ENCODE measurements at places on chromosomes 3 and 15. TPM values are rescaled to one million over a fixed set of nuclear protein-coding genes. Genes with fewer than 3 reads are reported as not detected.

UBAP1L gene
- 19.9 TPM for total RNA-seq

DNA sequence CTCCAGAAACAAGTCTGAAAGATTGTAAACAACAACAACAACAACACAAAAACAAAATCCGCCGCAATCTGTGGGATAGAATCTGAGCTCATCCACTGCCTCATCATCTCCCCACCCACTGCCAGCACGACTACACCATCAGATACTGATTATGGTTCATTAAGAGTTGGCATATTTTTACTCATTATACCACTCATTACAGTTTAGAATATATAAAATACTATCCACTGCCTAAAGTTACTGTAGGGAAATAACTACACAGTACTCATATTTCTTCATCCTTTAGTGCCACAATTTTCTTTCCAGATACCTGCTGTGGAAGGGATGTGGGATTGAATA is 152.5 kb upstream of the PEX5L start:
- DNase-seq: no peak

- DNase-seq: no peak
Measured at GRCh38 chr15:36110659-36110993, 468.8 kb upstream of the CDIN1 start.

- DNase-seq: no peak
Measured at GRCh38 chr15:74200412-74200815, 2.2 kb downstream of the STRA6 start.

- DNase-seq: no peak
Measured at GRCh38 chr3:154389861-154390260, 40.1 kb downstream of the GPR149 start.

- no peak for DNase-seq
Measured at GRCh38 chr3:103055021-103055520, 620.3 kb downstream of the ZPLD1 start.

- DNase-seq: no peak
Measured at GRCh38 chr3:190258634-190259033, 63.6 kb downstream of the CLDN1 start.

- no peak for DNase-seq
Measured at GRCh38 chr3:15505479-15506165, 15.9 kb downstream of the COLQ start.

GRCh38 chr3:189372243-189372642 is 200.5 kb downstream of the TPRG1 start:
- DNase-seq: no peak

FGF7 gene
- 0.12 TPM for total RNA-seq

GRCh38 chr15:50181201-50181968 is 611 bp upstream of the SLC27A2 start:
- DNase-seq: no peak

LTF gene
- total RNA-seq: 0.22 TPM

GRCh38 chr15:71532994-71533393 is 277.4 kb upstream of the NR2E3 start:
- no peak for DNase-seq

GRIP2 gene
- total RNA-seq: not detected

KPNA1 gene
- total RNA-seq: 79.4 TPM

DPPA2 gene
- not detected for total RNA-seq

DAZL gene
- total RNA-seq: not detected

CLRN1 gene
- total RNA-seq: not detected

ADAMTS17 gene
- total RNA-seq: 0.10 TPM

GRCh38 chr3:73427048-73427706 is 197.6 kb downstream of the PDZRN3 start:
- DNase-seq: no peak

GRCh38 chr3:134810850-134811249 is 15.8 kb downstream of the EPHB1 start:
- no peak for DNase-seq

GRCh38 chr3:156725682-156726081 is 51.3 kb downstream of the TIPARP start:
- DNase-seq: no peak

GRCh38 chr15:49301562-49301961 is 121.5 kb upstream of the FGF7 start:
- DNase-seq: no peak

SPATA12 gene
- not detected for total RNA-seq

DNA sequence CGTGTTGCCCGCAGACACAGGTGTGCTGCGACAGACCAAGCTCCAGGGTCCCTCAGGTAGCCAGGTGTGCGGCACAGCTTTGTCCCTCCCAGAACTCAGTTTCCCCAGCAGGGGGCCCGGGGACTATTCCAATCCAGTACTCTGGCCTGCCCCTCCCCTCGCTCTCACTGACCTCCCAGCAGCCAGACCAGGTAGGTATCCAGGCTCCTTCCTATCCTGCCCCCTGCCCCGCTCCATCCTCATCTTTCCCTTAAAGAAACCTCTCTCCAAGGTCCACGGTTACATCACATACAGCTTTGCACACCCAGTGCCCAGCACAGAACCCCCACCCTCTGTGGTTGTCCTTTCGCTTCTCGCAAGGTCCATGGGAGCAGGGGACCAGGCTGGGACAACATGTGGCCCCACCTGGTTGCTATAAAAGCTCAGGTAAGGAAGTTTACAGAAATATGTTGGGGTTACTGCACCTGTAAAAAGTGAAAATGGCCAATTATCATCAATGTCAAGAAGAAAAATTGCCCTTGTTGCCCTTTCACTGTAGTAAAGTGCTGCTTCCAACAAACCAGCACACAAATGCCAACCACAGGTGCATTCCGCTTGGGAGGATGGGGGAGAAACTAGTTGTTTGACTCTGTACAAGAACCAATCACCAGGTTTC is 7.3 kb upstream of the CYP11A1 start:
- no peak for DNase-seq

SLC22A14 gene
- total RNA-seq: not detected

HRG gene
- total RNA-seq: not detected

- DNase-seq: no peak
Measured at GRCh38 chr15:101172501-101173071, 79.3 kb downstream of the CHSY1 start.

DNA sequence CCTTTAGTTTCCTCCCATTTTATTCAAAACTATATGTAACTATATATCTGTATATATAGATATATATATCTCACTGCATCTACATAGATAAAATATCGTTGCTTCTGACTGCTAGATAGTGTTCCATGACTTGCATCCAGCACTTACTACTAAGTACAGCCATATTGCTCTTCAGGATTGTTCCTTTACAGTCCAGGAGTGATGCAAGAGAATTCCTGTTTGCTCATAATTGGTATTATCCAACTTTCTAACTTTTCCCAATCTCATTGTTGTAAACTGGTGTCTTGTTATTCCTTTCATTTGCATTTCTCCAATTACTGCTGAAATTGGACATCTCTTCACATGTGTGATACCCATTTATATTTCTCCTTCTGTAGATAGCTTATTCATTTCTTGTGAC is 99.8 kb upstream of the STRIT1 start:
- no peak for DNase-seq

POC1A gene
- 2.4 TPM for total RNA-seq

NR1I2 gene
- total RNA-seq: 0.73 TPM

CORO2B gene
- total RNA-seq: 11.3 TPM

MOBP gene
- total RNA-seq: not detected
